Mammary epithelial cell (primary cell): ENCODE measurements at places on chromosomes 3 and 15.

DNA sequence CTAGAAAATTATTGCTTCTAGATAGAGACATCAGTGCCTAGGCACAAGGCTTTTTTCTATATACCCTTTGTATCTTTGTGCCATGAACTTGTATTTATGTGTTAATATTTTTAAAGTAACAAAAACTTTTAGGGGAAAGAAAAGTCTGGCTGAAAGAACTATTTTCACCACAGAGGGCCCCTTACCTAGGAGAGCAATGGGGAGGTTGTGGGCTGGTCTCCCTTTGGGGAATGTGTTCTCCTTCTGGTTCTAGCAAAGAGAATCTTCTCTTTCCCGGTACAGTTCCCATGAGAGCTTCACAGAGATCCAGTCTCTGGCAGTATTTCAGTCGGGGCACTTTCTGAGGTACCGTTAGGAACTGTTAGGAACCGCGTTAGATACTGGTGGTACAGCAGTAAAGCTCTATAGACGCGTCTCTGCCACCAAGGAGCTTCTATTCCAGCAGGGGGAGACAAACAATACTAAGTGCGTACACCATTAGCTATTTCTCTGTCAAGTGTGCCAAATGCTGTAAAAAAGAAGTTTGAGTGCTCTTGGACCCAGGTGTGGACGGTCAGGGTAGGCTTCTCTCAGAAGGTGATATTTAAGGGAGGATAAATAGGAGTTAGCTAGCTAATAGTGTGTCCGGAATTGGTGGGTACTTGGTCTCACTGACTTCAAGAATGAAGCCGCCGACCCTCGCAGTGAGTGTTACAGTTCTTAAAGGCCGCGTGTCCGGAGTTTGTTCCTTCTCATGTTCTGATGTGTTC, 4.6 kb upstream of the EPB42 start:
- DNase-seq = peak; percentile 58

DNA sequence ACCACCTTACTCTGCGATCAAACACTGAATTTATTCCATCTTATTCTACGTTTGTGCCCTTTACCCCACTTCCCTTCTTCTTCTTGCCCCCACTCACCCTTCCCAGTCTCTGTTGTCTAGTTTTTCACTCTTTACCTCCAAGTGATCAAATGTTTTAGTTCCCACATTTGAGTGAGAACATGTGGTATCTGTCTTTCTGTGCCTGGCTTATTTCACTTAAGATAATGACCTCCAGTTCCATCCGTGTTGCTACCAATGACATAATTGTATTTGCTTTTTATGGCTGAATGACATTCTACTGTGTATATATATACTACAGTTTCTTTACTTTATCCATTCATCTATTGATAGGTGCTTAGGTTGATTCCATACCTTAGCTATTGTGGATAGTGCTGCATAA, 78.8 kb downstream of the PDCD6IP start:
- DNase-seq = no peak

- DNase-seq = no peak
Observed at GRCh38 chr3:42349765-42350594, 60.4 kb downstream of the LYZL4 start.

- no peak for DNase-seq
Observed at GRCh38 chr3:8103954-8104353, 397.7 kb upstream of the LMCD1 start.

- DNase-seq = no peak
Observed at GRCh38 chr3:82080792-82081191, 319.3 kb upstream of the GBE1 start.

- no peak for DNase-seq
Observed at GRCh38 chr3:105375750-105376511, 9.2 kb downstream of the ALCAM start.

DNA sequence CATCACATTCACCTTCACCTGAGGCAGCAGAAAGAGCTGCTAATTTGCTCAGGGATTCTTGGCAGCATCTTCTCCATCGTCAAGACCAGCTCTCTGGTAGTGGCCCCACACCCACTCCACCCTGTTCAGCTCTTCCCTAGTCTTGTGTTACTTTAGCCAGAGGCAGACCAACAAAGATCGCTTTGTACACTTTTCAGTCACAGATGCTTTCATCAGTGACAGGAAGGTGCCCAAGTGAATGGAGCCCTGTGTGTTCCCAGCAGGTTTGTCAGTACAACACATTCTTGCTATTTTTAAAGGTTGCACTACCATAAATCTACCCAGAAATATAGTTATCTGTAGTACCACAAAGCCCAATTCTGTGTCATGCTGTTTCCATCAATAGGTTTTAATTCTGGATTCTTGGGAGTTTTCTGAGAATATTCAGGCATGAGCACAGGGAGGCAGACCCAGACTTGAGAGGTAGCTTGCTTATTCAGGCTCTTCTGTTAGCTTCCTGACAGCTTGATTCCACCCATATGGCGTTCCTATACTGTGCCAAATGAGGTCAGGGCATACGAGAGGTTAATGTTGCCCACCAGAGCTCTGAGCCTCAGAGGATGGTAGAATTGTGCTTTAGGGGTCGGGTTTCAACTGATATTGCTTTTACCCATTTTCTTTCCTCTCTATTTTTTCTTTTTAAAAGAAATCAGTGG, 109.8 kb upstream of the MANF start:
- no peak for DNase-seq

DNA sequence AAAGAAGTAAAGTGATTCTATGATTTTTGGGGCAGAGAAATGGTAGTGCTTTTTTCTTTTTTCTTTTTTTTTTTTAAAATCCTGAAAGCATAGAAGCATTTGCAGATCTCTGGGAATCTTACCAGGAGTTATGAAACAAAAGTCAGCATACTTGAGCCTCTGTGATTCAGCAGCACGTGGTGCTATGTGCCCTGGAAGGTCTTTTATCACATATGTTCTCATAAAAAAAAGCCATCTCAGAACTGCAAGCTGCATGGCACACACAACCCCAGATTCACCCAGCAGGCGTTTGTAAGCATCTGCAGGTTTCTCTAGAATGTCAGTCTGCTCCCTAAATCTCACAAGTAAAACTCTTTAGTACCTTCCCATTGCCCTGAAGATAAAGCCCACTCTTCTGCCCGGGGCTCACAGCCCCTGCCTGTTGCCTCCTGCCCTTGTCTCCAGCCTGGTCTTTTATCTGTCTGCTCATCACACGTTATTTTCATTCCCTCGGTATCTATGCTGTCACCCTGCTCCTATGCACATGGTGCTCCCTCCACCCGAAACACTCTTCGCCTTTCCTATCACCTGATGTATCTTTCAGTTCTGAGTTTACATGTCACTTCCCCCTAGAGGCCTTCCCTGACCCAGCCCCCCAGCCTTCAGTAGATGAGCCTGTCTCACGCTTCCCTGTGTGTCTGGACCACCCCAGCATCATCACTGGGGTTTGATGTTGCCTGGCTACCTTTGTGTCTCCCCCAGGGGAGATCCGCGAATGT, 72.4 kb downstream of the CHDH start:
- DNase-seq = peak; percentile 40

GRCh38 chr15:43469867-43470266, 23.1 kb downstream of the TP53BP1 start:
- DNase-seq = peak; percentile 81

GRCh38 chr3:143809121-143809621, 39.1 kb downstream of the SLC9A9 start:
- DNase-seq = no peak

DNA sequence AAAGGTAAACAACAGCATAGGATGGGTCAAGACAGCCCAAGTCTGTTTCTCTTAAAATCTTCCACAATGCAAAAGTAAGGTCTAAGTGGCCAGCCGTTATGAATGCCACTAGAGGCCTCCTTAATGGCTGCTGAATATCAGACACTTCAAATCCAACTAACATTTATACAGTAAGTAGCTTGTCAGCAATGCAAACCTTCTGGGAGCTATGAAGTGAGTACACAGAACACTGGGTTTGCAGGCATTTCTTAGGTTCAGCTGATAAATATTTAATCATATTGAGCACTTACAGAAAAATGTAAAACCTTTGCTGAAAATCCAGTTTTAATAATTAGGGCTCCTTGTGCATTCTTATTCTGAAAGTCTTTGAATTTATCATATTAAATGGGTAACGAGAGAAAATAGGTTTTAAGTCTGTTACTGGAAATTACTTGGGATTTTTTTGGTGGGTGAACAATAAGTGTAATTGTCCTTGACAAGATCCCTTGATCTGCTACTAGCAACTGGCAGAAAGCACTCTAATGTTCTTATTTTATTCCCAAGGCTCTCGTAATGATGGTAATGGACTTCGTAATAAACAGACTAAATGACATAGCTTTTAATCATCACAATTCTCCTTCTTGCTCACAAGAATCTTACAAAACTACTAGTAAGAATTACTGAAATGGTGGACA, 141.7 kb upstream of the GPR149 start:
- no peak for DNase-seq

DNA sequence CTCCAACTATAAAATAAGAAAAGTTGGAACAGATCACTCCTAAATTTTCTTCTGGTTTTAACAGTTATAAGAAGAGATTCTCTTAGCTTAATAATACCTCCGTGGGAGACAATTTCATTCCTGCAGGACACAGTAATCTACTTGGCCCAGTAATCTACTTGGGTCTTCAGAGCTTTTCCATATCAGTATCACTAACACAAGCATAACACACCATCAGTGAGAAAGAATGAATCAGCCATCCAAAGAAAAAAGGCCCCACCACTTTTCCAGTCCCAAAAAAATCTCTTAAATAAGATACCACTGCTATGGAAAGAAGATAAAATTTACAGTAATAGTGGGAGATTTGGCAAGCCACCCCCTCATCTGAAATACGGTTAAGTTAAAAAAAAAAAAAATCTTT, 20.2 kb downstream of the SIN3A start:
- DNase-seq = no peak

DNA sequence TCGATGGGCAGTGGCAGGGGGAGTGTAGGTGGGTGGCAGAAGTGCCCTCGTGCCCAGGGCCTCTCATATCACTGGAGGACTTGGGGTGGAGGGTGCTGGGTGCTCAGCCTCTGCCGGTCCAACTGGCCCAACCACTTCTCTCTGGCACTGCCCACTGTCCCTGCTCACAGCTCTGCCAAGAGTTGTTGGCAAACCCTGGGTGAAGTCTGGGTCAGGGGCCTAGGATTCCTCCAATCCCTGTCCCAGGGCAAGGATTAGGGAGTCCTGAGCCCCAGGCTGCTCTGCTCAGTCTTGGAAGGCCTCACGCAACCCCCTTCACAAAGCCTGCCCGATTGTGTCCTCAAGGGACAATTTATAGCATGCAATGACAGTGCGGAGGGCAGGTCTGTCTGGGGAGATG, 5.2 kb upstream of the PRKCD start:
- peak; percentile 54 for DNase-seq

DNA sequence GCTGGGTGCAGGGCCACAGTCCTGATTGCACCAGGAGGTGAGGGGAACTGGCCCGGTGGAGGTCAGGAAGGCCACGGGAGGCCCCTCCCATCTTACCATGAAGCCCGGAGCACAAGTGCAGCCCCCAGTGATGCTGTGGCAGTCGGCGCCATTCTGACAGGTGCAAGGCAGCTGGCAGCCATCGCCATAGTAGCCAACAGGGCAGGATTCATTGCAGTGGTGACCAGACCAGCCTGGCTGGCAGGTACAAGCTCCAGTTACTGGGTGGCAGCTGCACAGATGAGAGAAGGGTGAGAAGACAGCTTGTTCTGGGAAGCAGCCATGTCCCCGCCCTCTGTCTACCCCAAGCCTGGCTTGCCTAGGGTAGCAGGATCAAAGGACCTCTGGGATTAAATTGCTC, 88.2 kb downstream of the RAB11A start:
- DNase-seq = no peak

GRCh38 chr3:62414786-62415185, 41.4 kb upstream of the FEZF2 start:
- no peak for DNase-seq

- no peak for DNase-seq
Observed at GRCh38 chr3:126356373-126357264, 589 bp downstream of the KLF15 start.

DNA sequence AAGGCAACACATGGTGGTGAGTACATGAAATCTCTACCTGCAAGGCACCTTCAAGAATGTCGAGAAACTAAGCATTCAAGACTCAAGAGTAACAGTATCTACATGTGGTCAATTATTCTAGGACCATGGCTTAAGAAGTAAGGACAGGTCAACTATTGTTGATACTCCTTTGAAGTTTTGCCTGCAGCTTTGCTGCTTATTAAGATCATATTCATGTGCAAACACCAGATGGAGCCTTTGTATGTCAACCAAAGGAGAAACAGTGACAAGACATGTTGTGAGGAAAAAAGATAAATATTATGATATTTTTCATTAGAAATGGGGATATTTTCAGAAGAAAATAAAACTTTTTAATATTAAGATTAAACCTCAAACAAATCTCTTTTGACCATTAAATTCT, 52.3 kb upstream of the FGF7 start:
- DNase-seq = no peak

- no peak for DNase-seq
Observed at GRCh38 chr3:194443901-194444300, 42.9 kb downstream of the ATP13A3 start.

- peak; percentile 83 for DNase-seq
Observed at GRCh38 chr3:9214599-9214998, 34.8 kb downstream of the SRGAP3 start.

DNA sequence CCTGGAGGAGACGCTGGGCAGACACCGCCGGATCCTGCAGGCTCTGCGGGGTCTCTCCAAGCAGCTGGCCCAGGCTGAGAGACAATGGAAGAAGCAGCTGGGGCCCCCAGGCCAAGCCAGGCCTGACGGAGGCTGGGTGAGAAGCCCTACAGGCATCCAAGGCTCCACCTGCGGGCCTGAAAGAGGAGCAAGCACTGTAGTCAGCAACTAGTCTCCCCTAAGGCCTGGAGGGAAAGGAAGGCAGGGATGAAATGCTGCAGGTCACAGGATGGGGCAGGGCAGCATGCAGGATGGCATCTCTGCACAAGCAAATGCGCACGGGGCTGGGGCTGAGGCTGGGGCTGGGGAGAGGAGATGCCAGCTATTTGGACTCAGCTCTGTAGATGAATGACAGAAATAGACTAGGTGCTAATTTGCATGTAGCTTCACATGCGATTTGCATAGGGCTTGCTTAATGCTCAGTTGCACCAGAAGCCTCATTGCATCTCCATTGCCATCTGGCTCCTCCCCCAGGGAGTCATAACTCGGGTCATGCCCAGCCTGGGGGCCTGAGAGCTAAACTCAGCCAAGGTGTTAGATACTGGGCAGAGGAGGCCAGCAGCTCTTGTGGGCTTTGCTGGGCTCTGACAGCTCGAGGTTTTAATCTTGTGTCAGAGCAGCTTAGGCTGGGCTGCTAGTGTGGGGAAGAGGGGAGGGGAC, 5.2 kb upstream of the CPLX3 start:
- DNase-seq = peak; percentile 24
